ENCODE measurements at places on chromosomes 1 and 21. TPM values are rescaled to one million over a fixed set of nuclear protein-coding genes. Genes with fewer than 3 reads are reported as not detected.

GRCh38 chr1:78913950-78914349, 92.6 kb downstream of the ADGRL4 start:
- H3K27me3 ChIP-seq = no peaks in the 10 kb centered on the region
- no peaks in the 10 kb centered on the region for H3K4me1 ChIP-seq
- no peaks in the 10 kb centered on the region for H3K36me3 ChIP-seq
- H3K27ac ChIP-seq = no peak overlapping the region
- no peak for DNase-seq

DNA sequence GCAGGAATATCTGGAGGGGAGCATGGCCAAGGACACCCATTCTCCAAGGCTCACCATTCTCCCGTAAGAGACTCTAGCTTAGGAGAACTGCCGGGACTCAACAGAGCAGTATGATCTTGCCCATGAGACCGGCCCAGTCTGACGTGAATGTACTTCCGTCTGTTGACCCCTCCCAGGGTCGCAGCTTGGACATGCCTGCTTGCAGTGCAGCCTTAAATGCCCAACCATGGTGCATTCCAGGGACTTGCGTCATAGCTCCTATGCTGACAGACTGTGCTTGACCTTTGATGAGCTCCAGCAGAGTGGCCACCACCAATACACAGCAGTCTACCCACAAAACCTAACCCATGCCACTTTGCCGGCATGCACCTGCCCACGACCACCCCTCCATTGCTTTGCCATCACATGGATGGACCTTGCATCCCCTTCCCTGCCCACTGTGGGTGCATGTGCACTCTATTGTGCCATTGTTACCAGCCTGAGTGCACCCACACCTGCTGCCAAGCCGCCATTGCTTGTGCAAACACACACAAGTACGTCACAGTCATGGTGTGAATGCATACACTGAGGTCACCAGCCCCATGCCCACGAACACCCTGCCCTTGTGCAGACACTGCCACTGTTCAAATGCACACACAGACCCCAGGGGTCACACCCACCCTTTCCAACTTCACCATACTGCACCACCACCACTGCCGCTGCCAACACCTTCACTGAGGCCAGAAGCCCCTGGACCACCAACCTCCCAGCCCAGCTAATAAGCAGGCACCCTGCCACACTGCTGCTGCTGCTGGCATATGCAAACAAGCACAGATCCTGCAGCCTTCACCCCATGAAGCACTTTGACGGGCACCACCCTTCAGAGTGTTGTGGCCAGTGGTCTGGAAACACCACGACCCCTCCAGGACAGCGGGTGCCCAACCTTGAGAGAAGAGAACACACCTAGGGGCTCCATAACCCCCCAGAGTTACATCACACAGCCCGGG, 1141.3 kb downstream of the BRINP3 start:
- H3K4me3 ChIP-seq = no peak overlapping the region
- H3K4me1 ChIP-seq = no peaks in the 10 kb centered on the region
- no peak for DNase-seq

GRCh38 chr1:46637444-46638083, 21.0 kb upstream of the MOB3C start:
- peak overlapping the region; percentile 56 for H3K27ac ChIP-seq
- no peaks in the 10 kb centered on the region for H3K27me3 ChIP-seq
- H3K4me1 ChIP-seq = no peaks in the 10 kb centered on the region
- DNase-seq = no peak

The ZNF648 gene
- total RNA-seq = not detected

DNA sequence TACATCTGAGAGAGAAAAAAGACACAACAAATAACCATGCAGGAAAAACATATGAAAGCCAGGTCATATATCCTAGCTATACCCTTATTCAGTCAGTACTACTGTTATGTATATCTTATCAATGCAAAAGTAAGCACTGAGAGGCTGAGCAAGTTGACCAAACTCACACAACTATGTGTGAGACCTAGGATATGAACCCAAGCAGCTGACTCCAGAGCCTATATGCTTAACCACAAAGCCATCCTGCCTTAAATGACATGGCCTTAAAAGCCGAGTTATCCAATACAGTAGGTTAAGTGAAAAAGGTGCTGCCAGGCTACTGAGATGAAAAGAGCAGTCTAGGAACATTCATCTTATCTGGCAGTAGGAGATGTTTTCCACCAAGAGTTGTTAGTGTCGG, 151.6 kb downstream of the RERE start:
- DNase-seq = no peak
- H3K4me3 ChIP-seq = no peak overlapping the region

DNA sequence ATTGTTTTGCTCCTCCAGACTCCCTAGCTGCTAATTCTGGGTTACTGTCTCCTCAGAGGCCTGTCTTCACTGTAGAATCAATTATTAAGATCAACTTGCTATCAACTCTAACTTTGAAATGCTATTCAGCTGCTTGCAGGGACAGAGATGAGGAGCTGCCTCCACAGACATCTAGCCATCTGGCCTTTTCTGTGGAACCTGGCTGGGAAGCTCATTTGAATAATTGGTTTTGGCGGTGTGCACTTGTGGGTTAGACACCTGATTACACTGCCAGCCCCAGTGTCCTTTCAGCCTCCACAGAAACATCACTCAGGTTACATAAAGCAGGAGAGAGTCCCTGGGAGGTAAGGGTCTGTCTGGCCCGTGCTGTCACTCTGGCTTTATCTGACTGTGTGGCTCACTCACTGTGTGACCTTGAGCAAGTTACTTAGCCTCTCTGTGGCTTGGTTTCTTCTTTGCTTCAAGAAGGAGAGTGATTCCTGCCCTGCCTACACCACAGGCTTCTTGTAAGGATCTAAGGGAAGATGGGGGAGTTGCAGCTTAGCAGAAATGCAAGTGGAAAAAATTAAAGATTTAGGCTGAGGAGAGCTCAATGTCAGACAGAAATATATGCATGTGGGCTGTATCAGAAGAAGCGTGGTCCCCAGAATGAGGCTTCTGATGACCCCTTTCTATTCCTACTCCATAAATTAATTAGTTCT, 131.6 kb downstream of the BEND5 start:
- H3K27ac ChIP-seq = no peak overlapping the region
- no peaks in the 10 kb centered on the region for H3K27me3 ChIP-seq
- DNase-seq = no peak
- H3K4me1 ChIP-seq = no peaks in the 10 kb centered on the region
- no peak overlapping the region for H3K4me3 ChIP-seq

Data from right atrium auricular region (tissue), 2 donors.